ENCODE measurements at places on chromosomes 6 and 20.

- no peak for DNase-seq
Measured at GRCh38 chr6:140275725-140276124, 901.3 kb upstream of the CITED2 start.

GRCh38 chr20:23048283-23049200 lies 930 bp downstream of the THBD start:
- DNase-seq = no peak

DNA sequence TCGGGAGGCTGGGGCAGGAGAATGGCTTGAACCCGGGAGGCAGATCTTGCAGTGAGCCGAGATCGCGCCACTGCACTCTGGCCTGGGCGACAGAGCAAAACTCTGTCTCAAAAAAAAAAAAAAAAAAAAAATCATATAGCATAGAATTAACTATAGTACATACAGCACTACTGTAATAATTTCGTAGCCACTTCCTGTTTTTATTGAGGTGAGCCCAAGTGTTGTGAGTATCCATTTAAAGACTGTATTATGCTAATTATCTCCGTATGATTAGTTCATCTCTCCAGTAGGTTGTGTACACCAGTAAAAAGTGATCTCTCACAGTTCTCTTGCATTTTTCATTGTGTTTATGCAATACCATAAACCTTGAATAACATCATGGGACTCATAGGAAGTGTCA lies 70.6 kb downstream of the IYD start:
- no peak for DNase-seq

- no peak for DNase-seq
Measured at GRCh38 chr6:53831936-53832660, 37.3 kb downstream of the LRRC1 start.

DNA sequence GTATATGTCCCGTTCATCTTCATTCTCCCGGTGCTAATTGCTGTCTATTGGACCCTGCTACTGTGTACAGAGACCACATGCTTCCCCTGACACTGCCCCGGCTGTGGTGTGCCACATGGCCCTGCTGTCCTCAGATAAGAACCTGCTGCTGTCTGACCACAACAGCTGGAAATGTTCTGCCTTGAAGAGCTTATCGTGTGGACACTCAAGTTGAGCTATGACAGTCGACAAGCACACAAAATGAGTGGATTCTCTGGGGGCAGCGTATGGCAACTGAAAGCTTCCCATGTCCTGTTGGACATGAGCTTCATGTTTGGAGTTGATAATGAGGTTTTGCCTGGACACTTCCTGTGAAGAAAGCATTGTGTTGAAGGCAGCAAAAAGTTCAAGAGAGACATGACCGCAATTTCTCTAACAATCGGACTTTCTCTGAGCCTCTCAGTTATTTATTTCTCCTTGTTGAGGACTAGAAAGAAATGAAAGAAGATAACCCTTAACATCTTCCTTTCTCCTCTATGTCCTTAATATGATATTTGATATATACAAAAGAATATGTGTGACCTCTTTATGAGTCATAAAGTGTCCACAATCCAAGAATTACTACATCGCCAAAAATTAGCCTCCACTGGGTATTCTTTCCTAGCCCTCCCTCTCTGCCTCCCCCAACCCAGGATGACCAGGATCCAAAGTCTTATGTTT lies 187.1 kb upstream of the TCF21 start:
- no peak for DNase-seq

- no peak for DNase-seq
Measured at GRCh38 chr6:1596088-1596852, 13.4 kb upstream of the FOXC1 start.

GRCh38 chr6:156846845-156847599 lies 69.8 kb downstream of the ARID1B start:
- DNase-seq = no peak

- DNase-seq = no peak
Measured at GRCh38 chr20:47125758-47126591, 230.5 kb downstream of the ZMYND8 start.

- DNase-seq = no peak
Measured at GRCh38 chr6:72621291-72622093, at the start of gene KCNQ5. KCNQ5 (plus strand) TSS chr6:72622064.

- DNase-seq = no peak
Measured at GRCh38 chr6:30870546-30870945, 13.8 kb upstream of the DDR1 start.

DNA sequence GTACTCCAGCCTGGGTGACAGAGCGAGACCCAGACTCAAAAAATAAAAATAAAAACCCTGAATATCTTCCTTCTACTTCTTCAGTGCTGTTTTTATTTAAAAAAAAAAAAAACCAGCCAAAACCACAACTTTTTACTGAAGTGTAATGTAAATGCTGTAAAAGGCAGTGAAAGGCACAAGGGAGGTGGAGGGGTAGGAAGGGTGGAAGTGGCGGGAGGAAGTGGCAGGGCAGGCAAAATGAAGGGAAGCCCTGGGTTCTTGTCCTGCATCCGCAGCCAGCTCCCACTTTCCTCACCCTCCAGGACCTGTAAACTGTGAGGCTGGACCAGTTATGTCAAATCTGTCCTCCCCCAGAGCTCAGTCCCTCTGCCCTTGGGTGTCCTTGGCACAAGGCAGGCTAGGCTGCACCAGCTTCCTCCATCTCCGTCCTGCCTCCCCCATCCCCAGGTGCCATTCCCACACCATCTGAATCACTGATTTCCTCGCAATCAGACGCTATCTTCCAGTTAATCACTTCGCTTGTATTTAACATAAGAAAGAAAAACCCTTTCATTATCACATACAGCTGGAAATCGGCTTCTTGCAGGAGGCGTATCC lies 13.7 kb upstream of the PANK2 start:
- no peak for DNase-seq

DNA sequence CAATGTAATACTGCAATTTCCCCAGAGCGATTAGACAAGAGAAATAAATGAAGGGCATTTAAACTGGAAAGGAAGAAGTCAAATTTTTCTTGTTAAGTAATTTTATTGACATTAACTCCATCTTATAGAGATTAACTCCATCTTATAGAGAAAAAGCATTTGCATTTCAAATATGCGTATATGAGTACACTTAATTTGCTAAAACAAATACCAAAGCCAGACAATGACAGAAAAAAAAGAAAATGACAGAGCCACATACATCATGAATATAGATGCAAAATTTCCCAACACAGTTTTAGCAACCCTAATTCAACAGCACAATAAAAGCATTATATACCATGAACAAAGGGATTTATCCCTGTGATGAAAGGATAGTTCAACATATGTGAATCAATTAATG lies 1293.1 kb upstream of the EYS start:
- DNase-seq = no peak

GRCh38 chr6:53205778-53206177 lies 57.1 kb upstream of the GCM1 start:
- no peak for DNase-seq

DNA sequence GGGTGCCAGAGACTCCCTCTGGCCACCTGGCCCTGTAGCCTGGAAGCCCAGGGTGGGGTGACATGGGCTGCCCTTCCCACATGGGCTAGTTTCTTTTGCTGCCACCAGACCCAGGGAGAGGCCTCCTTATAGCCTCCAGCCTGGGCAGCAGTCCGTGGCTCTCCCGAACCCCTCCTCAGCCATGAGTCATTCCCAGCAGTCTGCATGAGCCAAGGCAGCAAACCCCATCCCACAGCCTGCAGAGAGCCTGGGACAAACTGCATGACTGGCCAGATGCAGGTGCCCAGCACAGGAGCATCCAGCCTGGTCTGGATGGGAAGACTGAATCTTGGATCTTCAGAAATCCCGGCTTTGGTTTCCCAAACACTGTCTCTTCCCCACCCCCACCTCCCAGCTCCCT lies 75.7 kb downstream of the MRPL14 start:
- no peak for DNase-seq

DNA sequence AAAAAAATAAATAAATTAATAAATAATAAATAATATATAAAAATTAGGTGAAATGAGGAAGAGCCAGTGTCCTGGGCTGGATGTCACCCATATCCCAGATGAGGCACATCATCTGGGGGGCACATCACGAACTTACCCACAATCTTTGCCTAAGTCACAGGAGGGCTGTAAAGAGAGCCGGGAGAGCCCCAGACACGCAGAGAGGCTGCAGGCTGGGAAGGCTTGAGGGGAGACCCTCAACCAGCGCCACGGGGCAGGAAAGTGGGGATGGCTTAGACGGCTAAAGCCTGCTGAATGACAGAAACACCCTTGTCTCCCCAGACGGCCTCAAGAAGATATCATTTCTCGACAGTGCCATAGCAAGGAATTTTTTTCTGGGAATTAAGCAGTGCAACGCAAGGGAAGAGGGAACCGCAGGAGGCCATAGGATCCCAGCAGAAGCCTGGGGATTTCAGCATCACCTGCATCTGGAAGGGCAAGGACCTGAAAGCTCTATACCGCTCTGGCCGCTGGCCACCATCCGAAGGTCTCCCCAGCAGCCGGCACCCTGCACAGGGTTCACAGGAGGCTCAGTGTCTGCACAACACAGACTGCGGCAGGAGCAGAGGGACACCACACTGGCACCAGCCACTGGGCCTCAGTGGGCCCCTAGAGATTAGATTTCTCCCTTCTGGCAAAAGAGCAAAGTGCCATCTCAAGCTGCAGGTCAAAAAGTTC lies 22.8 kb upstream of the NXT1 start:
- DNase-seq = no peak

- peak; percentile 87 for DNase-seq
Measured at GRCh38 chr6:80638213-80639055, 532.0 kb downstream of the BCKDHB start.

GRCh38 chr6:46453216-46453615 lies 38.0 kb downstream of the RCAN2 start:
- DNase-seq = no peak

DNA sequence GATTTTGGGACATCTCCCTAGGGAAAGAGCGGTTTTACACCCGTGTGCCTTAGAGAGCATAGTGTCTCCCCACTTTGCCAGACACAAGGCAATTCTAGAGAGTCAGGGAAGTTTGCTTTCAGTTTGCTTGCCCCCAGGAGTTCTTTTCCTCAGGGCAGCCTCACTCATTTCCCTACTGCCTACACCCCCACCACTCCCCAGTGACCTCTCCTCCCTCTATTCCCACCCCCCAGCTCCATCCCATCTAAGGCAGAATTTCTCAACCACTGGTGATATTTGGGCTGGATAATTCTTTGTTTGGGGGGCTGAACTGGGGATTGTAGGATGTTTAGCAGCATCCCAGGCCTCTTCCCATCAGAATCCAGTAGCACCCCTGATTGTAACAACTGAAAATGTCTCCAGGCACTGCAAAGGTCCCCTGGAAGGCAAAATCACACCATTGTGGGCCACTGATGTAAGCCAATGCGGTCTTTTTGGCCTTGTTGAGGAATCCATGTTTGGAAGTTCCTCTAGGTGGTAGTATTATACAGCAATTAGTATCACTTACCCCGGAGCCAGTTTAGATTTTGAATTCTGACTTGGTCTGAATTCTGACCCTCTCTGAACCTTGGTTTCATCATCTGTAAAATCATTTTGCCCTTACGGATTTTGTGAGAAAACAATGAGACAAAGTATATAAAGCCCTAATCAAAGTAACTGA lies 1.3 kb downstream of the EPPIN start:
- DNase-seq = peak; percentile 22

GRCh38 chr6:70390067-70390466 lies 23.2 kb upstream of the FAM135A start:
- DNase-seq = no peak

GRCh38 chr20:7087803-7088202 lies 320.3 kb downstream of the BMP2 start:
- no peak for DNase-seq

DNA sequence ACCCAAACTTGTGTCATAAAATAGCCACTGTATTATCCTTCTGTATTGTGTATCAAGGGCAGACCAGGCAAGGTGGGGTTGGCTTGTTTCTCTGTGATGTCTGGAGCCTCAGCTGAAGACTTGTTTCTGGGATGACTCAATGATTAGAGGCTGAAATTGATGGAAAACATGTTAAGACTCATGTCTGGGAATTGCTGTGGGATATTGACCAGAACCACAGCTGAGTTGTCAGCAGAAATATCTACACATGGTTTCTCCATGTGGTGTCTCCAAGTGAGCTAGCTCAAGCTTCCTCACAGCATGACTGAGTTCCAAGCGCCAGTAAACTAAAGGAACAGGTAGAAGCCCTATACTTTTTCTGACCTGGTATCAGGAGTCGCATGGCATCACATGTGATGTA lies 128.5 kb upstream of the SYNDIG1 start:
- no peak for DNase-seq

DNA sequence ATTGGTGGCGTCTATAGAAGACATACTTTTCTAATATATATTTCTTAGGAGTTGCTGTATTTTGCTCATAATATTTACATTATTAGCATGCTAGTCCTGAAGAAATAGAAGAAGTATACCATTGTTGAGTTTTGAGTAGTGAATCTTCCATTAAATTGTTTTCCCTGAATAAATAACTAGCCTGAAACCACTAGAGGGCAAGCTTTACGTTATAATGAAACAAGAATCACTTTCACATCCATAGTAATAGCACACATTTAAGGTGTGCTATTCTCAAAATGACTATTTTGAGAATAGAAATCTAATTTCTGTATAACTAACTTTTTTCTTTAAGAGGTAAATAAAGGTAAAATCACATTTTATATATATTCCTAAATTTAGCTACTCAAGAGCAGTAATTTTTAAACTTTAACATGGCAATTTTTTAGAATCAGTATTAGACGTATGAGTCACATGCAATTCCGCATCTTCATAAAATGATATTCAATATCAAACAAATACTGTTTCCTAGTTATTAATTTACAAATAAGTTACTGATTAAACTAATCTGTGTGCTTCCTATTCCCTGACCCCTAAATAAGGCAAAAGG lies 213.2 kb upstream of the MANEA start:
- peak; percentile 2 for DNase-seq

DNA sequence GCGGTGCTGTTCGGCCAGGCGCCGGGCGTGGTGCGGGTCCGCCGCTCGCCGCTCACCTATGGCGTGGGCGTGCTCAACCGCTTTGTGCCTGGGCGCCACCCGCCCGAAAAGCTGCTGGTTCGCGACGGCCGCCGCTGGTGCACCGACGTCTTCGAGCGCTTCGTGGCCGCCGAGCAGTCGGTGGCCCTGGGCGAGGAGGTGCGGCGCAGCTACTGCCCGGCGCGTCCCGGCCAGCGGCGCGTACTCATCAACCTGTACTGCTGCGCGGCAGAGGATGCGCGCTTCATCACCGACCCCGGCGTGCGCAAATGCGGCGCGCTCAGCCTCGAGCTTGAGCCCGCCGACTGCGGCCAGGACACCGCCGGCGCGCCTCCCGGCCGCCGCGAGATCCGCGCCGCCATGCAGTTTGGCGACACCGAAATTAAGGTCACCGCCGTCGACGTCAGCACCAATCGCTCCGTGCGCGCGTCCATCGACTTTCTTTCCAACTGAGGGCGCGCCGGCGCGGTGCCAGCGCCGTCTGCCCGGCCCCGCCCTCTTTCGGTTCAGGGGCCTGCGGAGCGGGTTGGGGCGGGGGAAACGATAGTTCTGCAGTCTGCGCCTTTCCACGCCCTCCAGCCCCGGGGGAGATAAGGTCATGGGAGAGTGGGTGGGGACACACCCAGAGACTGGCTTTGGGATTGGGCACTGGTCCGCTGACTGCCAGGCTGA lies 15.7 kb downstream of the ADISSP start:
- DNase-seq = no peak

Data from SW 1271 (cell line).